ENCODE measurements at places on chromosomes 5 and 9.
A peak's percentile ranks its signal among the peaks of the same experiment; 100 is the strongest.

- no peak for DNase-seq
Observed at GRCh38 chr9:86601697-86602096, 247.5 kb upstream of the TUT7 start.

DNA sequence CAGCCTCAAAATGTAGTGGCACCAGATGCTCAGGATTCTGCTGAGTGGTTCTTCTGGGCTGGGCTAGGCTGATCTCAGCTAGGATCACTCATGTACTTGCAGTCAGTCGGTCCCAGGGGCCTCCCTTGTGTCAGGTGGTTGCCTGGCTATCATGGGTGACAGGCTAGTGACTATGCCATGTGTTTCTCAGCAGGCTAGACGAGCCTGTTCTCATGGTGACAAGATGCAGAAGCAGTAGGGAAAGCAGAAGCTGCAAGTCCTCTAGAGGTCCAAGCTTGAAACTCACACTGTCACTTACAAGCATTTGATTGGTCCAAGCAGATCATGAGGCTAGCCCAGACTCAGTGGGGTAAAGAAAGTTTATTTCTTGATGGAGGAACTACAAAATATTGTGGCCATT is 15.2 kb upstream of the KCNMB1 start:
- DNase-seq: no peak

DNA sequence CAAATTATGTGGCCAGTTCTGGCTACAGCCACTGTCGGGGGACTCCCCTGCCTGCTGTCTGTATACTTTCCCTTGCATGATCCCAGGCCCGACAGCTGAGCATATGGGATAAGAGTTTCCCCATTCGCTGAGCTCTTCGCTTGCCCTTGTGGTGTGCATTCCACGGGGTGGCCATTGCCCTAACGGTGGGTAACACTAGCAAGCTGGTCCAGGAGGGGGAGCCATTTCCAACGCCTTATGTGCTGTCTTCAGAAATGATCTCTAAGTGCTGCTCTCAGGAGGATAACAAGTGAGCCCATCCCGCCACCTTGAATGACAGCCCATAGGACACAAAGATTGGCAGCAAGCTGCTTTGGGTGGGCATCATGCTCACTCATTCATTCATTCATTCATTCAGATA is 190.9 kb downstream of the FSTL4 start:
- DNase-seq: no peak

GRCh38 chr5:154254896-154255295 is 64.4 kb downstream of the GALNT10 start:
- no peak for DNase-seq

DNA sequence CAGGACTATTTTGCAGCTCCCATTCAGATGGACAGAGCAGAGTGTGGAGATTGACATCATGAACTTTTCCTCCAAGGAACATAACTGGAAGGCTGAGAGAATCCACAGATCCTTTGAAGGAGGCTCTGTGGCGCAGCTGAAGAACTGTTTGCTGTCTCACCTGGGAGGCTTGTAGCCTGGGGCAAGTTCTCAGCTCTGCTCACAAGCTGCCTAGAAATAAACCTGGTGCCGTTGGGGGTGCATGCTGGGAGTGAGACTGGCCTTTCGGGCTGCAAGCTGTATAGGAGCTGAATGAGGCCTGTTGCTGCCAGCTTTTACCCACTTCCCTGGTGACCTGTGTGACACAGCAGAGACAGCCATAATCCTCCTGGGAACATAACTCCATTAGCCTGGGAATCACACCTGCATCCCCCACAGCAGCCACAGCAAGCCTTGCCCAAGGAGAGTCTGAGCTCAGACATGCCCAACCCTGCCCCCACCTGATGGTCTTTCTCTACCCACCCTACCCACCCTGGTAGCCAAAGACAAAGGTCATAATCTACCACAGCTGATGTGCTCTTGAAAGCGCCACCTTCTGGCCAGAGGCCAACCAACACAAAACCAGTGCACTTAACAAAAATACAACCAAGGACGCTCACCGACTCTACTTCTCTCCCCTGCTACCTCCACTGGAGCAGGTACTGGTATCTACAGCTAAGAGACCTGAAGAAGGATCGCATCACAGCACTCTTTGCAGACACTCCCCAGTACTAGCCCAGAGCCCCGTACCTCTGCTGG is 205.1 kb upstream of the MRPS30 start:
- DNase-seq: no peak

GRCh38 chr9:130193103-130193502 is 20.9 kb downstream of the NCS1 start:
- DNase-seq: no peak

DNA sequence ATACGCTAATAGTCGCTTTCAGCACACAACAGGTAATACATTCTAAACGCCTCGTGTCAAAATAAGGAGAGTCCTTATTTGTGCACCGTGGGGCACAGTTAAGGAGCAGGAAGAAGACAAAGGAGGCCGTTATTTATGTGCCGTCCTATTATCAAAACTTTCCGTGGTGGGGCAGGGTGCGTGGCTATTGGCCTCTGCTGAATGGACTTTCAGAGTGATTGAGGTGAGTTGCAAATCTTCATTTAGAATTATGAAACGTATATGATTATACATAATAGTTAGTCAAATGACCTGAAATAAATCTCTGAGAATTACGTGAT is 833 bp downstream of the C5orf24 start:
- DNase-seq: no peak

GRCh38 chr9:33852216-33852826 is 35.4 kb downstream of the UBE2R2 start:
- DNase-seq: no peak

DNA sequence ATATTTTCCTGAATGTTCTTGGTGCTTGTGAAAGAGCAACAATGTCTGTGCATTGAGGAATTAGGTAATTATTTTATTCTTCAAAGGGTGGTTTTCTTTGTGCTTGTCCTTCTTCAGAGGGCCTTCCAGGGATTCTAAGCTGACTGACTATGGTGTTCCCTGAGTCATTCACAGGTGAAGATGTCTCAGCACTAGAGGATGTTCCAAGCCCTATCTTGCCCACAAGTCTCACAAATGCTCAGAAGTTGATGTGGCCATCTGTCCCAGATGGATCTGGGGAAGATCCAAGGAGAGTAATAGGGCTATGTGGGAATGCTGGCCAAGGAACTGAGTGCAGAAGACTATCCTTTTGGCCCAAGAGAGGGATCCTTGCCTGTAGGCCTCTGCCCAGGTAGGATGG is 120.9 kb downstream of the ADAMTSL1 start:
- DNase-seq: no peak

GRCh38 chr9:77546376-77546950 is 101.7 kb downstream of the GNA14 start:
- DNase-seq: no peak

DNA sequence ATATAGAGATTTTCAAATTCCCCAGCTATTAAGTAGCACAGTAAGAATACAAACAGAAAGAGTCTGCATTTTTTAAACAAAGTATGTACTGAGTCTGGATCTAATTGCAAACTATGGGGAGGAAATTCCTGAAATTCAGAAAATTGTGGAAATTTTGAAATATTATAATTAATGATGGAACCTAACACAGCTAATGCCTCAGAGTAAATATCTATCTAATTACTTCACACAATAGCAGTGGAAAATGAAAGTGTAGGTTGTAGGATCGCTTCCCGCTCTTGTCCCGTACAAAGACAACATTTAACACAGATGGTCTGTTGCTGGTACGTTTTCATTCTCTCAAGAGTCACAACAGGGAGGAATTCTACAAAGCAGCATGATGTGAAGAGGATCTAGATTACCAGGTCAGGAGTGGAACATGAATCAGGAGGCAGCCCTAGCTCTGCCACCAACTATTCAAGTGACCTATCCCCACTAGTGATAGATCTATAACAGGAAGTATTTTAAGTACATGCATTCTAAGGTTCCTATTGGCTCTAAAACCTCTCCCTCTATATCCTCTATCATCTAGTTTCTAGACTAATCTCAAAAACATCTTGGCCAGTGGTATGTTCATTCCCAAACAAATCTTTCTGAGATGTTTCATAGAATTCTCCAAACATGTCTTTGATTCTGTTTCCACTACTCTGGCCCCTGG is 58.9 kb upstream of the GRAMD2B start:
- DNase-seq: no peak

- DNase-seq: peak; percentile 71
Observed at GRCh38 chr5:169875091-169875728, 105.1 kb downstream of the INSYN2B start.

DNA sequence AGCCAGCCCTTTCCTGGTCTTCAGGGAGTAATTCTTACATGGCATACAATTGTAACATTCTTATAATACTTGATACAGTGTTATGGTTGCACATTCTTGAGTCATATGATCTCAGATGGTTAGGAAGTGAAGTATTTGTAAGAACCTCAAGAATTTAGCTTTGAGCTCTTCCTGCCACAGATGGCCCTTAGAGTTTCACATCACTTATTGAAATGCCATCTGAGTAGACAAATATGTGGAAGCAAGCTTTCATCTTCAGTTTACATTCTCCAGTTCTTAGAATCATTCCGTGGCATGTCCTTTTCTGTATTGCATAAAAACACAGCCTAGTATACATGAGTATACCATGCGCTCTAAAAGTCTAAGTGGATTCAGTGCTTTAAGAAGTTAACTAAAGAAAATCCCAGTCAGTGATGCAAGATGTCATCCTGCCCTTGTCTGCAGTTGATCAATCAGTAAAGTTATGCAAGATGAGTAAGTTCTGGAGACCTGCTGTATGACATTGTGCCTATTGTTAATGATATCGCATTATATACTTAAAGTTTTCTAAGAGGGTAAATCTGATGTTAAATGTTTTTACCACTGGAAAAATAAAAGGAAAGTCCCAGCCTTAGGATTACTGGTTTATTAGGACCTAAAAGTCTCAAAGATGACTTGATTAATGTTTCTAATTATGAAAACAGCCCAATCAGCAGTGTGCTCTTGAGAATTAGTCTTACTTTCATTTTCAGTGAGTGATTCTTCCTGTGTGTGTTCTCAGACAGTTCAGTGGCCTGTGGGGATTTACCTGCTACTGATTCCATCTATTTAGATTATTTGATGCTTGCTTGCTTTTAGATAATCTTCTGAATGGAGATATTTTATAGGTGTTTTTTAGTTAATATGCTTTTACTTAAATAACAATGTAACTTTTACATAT is 29.4 kb downstream of the RHOBTB3 start:
- peak; percentile 99 for DNase-seq

DNA sequence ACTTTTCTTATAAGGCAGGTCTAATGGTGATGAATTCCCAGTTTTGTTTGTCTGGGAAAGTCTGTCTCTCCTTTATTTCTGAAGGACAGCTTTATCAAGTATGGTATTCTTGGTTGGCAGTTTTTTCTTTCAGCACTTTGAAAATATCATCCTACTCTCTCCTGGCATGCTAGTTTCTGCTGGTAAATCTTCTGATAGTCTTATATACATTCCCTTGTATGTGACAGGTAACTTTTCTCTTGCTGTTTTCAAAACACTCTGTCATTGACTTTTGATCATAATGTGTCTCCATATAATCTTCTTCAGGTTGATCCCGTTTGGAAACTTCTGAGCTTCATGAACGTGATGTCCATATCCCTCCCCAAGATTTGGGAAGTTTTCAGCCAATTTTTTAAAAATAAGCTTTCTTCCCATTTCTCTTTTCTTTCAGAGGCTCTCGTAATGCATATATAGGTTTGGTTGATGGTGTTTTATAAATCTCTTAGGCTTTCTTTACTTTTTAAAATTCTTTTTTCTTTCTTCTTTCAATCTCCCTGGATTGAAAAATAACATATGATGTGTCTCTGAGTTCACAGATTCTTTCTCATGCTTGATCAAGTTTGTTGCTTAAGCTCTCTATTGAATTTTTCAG is 22.5 kb upstream of the GRAMD2B start:
- DNase-seq: no peak

- DNase-seq: no peak
Observed at GRCh38 chr5:138489683-138490061, 24.4 kb downstream of the EGR1 start.

DNA sequence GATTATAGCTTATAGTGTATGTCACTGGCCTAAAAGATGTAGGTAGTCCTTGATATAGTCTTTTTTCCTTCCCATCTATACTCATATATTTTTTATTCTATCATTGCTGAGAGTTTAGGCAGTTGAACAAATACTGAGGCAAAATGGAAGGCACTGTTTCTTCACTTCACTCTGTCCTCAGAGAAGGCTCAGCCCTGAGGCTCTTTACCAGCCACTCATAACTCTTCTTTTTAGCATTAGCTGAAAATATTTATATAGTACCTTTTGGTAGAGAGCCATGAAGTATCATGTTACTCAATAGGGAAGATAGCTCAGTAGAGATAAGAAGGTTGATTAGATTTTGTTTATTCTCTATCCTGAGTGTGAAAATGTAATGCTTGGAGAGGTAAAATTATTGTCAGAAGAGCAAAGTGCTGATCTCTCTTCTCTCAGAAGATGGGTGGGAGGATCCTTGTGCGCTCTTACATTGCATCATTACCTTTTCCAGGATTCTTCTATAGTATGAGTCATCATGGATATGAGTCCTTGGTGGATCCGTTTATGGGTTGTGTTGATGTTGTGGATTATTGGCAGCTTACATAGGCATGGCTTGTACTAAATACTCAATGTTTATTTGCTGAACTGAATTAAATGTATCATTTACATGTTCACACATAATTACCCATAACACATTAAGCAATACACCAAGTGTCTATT is 88.1 kb downstream of the ANXA1 start:
- no peak for DNase-seq

DNA sequence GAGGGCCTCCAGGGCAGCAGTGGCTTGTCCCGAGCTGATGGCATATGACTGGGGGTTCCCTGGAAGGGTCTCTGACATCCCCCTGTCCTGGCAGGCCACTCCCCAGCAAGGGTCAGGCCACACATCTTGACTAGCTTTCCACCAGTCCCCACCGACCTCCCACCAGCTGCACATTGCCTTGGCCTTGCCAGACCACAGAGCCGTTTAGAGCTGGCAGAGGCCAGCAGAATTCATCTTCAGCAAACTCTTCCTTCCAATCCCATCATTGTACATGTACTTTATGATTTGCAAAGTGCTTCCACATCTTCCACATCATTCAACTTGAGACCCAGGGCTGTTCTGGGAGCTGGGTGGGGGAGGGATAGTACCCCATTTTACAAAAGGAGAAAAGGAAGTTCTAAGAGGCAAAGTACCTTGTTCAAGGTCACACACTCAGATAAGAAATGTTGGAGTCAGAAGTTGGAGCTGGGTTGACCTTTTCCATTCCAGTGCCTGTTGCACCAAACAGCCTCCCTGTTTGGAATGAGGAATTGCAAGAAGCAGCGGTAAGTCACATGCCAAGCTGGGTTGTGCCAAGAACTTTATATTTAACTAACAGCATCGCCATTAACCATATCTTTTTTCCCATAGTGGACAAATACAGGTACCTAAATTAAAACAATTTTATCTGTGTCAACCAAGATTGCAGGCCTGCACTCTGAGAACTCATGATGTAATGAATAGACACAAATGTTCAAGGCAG is 25.8 kb upstream of the COL15A1 start:
- no peak for DNase-seq

GRCh38 chr9:89461265-89461664 is 36.6 kb downstream of the SEMA4D start:
- DNase-seq: no peak

DNA sequence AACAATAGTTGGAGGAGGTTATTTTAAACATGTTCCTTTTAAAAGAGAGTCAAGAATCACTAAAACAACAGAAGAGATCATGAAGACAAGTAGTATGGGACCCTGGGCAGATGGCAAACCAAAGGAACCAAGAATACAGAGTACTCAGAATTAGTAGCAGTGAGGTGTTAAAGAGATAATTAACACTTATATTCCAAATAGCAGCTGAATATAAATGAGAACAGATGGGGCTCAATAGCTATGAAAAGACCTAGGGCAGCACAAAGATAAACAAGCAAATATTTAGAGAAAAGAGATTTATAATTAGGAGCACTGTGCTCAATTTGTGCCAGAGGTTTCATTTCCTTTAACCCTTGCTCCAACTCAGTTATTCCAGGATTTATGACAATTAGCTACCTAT is 159.1 kb downstream of the FAM114A2 start:
- no peak for DNase-seq
